Stimulated activated CD8-positive, alpha-beta memory T cell treated with anti-CD3 and anti-CD28 coated beads, Interleukin-15, amount 100 ng/mL, for 4 hours (primary cell): ENCODE measurements at places on chromosomes 16 and 17.

DNA sequence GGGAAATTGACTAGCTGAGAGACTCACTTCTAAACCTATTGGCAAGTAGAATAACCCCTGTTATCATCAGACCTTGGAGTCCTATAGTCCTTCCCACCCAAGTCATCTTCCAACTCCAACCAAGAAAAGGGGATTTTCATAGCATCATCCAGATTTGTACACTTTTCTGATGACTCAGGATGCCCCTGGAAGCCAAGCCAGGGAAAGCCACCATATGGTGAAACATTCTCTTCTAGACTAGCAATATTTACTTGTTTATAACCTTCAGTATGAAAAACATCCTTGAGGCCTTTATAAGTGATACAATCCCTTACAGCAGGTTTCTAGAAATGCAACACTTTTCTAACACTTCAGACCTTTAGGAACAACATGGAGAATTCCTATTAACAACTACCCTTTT is 618.8 kb upstream of the CDH11 start:
- no peak for DNase-seq

DNA sequence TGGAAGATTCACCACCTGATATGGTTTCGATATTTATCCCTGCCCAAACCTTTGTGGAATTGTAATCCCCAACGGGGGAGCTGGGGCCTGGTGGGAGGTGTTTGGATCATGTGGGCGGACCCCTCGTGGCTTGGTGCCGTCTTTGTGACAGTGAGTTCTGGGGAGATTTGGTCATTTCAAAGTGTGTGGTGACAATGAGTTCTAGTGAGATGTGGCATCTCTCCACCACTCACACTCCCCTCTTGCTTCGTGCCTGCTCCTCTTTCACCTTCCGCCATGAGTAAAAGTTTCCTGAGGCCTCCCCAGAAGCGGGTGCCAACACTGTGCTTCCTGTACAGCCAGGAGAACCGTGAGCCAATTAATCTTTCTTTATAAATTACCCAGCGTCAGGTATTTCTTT is 9.7 kb downstream of the CCDC57 start:
- DNase-seq = no peak

- DNase-seq = no peak
These were observed 61.0 kb downstream of the WDR59 start for GRCh38 chr16:74923766-74924460.

- DNase-seq = no peak
These were observed 25.0 kb downstream of the CYB561 start for GRCh38 chr17:63420868-63421680.

DNA sequence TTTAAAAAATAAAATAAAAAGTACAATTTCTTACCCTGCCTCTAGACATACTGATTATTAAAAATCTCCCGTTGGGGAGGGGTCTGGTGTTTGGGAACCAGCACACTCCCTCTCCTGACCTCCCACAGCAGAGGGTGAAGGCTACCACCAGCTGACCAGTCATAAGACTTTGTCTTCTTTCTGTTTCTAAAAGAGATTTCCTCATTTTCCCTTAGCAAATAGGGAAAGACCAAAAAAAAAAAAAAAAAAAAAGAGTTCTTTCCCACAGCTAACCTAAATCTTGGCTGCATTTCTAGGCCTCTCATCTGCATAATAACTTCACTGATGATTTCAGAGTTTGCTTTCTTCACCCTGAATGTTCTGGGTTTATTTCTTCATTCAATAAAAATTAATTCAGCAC is 30.3 kb downstream of the CDK5RAP3 start:
- no peak for DNase-seq

- DNase-seq = no peak
These were observed 30.7 kb downstream of the YPEL2 start for GRCh38 chr17:59361916-59362810.

DNA sequence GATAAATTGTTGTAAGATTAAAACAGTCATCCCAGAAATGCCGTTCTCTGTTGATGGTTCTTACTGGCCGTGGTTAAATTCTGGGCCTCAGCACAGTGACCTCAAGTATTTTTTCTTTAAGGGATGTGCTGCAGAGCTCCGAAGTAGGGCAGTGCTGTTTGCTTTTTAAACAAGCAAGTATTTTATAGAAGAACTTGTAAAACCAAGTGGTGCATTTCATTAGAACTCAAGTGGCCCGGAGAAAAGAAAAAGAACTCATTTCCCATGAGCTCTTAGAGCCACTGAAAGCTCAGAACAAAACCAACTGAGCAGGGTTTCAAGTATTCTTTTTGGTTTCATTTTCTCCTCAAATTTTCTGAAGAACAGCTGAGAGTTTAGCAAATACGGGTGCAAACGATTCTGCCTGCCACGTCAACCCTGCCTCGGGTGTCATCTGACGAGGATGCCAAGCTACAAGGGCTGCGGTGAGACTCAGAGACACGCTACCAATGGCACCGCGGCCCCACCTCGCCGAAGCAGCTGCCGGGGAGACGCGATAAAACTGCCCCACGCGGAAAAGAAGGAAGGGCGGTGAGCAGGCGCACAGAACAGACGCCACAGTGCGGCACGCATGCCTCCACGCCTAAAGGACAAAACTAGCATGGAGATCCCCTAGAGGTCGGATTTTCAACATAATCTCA is 6.3 kb downstream of the LMF1 start:
- DNase-seq = no peak

- DNase-seq = no peak
These were observed 27.5 kb downstream of the MPP2 start for GRCh38 chr17:43879723-43880419.

DNA sequence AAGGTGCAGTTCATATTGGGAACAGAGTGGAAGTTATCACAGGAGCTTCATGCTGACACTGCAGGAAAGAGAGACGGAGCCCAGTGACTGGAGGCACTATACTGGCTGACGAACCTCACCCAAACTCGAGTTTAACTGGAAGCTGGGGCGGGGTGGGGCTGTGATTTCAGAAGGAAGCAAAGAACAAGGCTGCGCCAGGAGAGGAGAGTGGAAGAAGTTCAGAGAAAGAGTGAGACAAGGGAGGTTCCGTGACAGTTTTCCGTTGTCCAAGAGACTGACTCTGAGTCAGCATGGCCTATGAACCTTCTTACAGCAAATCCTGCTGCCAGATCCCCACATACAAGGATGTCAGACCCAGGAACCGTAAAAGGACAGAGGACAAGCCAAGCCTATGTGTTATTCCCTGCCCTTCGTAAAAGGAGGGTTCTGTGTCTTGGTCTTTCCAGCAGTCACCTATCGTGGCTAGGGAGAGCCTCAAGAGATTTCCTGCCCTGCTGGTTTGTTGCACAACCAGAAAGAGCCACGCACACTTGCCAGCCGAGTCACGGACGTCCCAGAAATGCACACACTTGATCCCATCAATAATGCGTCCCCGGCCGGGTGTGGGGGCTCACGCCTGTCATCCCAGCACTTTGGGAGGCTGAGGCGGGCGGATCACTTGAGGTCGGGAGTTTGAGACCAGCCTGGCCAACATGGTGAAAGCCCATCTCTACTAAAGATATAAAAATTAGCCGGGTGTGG is 5.1 kb downstream of the PITPNA start:
- DNase-seq = no peak

- DNase-seq = no peak
These were observed 388.5 kb upstream of the CA10 start for GRCh38 chr17:52546990-52547389.

- no peak for DNase-seq
These were observed 33.3 kb upstream of the DLX4 start for GRCh38 chr17:49935526-49936210.

- no peak for DNase-seq
These were observed 100.6 kb downstream of the ENGASE start for GRCh38 chr17:79174905-79175856.
